ENCODE measurements at places on chromosomes 16 and 17. TPM values are rescaled to one million over a fixed set of nuclear protein-coding genes. Genes with fewer than 3 reads are reported as not detected.

DNA sequence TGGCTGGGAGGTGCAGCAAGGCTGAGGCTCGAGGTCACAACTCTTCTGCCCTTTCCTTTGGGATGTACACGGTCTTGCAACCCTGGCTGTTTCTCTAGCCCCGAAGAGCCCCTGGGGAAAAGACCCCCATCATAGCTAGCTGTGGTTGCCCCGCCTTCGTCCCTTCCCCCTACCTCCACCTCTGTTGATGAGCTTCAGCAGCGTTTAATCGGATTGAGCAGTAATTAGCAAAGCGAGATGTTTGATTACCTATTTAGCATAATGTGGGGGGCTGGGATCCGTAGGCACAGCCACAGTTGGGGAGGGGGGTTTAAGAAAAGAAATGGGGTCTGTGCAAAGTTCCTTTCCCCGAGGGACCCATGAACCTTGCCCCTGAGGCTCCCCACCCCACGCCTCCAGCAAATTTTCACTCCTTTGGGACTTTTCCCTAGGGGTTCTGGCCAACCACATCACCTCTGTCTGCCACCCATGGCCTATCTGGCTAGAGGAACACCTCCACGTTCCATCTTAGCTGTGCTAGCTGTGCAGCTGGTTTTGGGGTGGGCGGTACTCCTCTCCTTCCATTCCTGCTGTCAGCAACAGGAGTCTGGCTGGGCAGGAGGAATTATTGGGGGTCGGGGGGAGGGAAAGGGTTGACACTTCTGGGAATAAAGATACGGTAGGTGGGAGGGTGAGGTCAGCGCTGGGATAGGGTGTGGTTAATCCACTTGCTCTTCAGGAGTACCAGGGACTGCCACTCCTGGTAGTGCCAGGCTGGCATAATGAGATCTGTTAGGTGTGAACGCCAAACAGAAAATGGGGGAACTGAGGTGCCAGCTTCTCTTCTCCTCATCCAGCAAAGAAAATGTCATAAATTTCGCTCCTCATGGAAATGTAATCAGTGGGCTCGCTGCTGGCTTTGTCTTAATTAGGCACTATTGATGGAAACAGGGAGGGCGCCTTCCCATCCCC lies 1.3 kb upstream of the DNAH2 start:
- DNase-seq = no peak

KCNG4 gene
- not detected for total RNA-seq

DNA sequence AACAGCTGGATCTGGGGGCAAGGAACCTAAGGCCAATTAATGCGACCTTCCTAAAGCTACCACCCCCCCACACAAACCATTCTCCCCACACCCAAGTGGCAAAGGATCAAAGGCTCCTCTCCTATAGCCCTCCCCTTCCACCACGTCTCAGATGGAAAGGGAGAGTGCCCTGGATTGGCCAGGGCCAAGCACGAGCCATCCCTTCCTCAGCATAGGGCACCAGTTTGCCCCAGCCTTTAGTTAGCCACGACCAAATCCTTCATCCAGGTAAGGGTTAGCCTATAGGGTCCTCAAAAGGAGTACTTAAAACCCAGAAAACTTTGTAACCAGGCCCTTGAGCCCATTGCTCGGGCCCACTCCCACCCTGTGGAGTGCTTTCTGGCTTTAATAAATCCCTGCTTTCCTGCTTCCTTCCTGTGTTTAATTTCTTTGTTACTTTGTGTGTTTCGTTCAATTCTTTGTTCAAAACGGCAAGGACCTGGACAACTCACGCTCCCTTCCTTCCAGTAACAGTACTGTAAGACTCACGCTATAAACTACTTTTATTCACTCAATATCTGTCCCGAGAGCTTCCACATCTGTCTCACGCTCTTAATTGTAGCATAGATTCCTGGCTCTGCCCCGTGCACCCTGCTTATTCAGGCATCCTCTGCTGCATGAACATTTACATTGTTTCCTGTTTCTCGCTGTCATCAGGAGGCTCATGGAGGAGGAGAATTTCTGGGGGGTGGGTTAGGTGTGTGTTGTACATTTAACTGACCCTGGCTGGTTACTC lies 62.3 kb downstream of the TNFRSF13B start:
- DNase-seq = no peak

MMP25 gene
- total RNA-seq = not detected

GRCh38 chr16:18853694-18854093 lies 52.3 kb upstream of the ARL6IP1 start:
- no peak for DNase-seq

GRCh38 chr16:3364774-3365427 lies 9.2 kb downstream of the OR2C1 start:
- DNase-seq = peak; percentile 97

- DNase-seq = peak; percentile 44
Measured at GRCh38 chr17:79970576-79971068, 65.0 kb downstream of the TBC1D16 start.

DNA sequence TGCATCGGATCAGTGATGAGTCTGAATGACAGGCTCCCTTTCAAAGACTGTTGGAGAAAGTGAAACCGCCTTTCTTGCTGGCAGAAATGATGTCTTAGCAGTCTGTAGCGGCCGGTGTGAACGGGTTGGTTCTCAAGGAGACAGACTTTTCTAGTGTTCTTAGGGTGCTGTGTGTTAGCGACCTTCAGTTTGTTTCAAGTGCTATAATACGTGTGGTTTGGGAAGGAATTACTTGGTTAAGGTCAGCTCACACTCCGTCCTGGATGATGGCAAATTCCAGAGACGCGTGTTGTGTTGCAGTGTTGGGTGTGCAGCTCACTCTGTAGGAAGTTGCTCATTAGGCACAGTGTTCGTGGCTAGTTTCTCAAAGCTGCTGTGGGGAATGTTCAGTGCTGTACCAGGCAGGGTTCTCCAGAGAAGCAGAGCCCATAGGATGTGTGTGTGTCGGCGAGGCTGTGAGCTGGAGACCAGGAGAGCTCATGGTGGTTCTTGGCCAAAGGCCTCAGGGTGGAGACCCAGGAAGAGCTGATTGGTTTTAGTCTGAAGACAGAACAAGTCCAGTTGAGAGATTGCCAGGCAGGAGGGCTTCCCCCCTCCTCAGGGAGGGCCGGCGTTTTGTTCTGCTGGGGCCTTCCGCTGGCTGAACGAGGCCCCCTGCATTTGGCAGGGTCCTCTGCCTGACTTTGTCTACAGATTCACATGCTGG lies 37.6 kb downstream of the ZNF750 start:
- peak; percentile 10 for DNase-seq

DNA sequence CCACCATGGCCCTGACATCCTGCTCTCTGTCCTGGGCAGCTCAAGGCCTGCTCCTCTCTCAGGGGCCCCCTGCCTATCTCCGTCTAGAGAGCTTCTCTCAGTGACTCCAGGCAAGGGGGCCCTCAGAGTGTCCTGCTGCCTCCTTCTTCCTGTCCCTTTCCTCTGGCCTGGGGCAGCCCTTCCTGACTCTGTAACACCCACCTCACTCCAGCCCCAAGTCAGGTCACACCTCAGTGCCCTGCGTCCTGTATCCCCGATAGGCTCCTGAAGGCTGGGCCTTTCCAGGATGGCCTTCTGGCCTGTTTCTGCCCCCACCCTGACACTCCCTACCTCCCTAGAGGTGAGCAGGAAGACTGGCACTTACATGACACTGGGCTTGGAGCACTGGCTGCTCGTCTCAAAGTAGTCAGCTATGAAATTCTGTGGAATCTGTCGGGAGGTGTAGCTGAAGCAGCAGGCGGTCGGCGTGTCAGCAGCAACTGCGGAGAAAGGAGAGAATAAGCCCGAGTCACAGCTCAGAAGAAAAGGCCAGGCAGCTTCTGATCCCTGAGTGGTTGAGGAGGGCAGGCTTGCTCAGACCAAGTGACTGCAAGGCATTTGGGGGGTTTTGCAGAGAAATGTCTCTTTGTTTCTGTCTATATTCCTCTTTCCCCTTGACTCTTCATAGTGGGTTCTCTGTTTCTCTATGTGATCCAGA lies 976 bp downstream of the CCL3L1 start:
- DNase-seq = no peak

PRAC1 gene
- total RNA-seq = not detected

GRCh38 chr17:67685351-67685750 lies 32.4 kb upstream of the NOL11 start:
- DNase-seq = no peak

CBX2 gene
- total RNA-seq = 4.0 TPM

DNA sequence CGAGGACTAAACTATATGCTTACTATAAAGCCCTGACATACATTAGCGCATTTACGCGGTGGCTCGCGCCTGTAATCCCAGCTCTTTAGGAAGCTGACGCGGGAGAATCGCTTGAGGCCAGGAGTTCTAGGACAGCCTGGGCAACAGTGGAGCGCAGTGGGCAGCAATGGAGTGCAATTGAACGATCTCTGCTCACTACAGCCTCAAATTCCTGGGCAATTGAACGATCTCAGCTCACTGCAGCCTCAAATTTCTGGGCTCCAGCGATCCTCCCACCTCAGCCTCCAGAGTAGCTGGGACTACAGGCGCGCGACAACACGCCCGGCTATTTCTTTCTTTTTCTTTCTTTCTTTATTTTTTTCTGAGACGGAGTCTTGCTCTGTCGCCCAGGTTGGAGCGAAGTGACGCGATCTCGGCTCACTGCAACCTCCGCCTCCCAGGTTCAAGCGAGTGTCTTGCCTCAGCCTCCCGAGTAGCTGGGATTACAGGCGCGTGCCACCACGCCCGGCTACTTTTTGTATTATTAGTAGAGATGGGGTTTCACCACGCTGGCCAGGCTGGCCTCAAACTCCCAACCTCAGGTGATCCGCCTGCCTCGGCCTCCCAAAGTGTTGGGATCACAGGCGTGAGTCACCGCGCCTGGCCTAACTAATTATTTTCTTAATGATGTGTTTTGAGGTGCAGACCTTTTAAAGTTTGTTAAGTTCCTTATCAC lies 506 bp upstream of the COG7 start:
- DNase-seq = no peak

DNA sequence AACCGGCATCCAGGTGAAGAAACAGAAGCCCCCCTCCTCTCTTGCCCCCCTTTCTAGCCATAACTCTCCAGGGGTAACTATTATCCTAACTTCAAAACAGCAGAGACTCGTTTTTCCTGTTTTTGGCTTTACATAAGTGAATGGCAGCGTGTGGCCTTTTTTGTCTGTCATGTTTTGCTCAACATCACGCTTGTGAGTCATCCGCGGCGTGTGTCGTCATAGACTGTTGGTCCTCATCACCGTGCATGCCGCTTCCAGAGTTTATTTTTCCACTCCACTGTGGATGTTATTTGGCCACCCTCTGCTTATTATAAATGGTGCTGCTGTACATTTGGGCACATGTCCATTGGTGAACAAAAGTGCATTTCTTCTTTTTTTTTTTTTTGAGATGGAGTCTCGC lies 52.6 kb downstream of the ERN1 start:
- no peak for DNase-seq

MMP28 gene
- total RNA-seq = 1.2 TPM

DNA sequence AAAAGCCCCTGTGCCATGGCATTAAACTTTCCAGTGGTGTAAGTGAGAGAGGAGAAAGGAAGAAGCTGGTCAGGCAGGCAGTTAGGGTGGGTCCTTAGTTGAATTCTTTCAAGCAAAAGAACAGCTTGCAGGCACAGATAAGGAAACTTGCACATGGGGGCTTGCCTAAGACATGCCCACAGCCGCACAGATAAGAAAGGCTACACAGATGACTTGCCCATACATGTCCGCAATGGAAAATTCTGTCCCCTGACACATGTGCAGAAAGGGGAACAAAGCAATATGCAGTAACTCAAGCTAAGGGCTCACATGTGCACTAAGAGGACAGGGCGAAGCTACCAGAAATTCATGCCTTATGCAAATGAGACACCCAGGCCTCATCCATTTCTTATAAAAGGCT lies 69.9 kb downstream of the GSG1L start:
- no peak for DNase-seq

- peak; percentile 94 for DNase-seq
Measured at GRCh38 chr17:72984145-72984925, 108.2 kb downstream of the SLC39A11 start.

DNA sequence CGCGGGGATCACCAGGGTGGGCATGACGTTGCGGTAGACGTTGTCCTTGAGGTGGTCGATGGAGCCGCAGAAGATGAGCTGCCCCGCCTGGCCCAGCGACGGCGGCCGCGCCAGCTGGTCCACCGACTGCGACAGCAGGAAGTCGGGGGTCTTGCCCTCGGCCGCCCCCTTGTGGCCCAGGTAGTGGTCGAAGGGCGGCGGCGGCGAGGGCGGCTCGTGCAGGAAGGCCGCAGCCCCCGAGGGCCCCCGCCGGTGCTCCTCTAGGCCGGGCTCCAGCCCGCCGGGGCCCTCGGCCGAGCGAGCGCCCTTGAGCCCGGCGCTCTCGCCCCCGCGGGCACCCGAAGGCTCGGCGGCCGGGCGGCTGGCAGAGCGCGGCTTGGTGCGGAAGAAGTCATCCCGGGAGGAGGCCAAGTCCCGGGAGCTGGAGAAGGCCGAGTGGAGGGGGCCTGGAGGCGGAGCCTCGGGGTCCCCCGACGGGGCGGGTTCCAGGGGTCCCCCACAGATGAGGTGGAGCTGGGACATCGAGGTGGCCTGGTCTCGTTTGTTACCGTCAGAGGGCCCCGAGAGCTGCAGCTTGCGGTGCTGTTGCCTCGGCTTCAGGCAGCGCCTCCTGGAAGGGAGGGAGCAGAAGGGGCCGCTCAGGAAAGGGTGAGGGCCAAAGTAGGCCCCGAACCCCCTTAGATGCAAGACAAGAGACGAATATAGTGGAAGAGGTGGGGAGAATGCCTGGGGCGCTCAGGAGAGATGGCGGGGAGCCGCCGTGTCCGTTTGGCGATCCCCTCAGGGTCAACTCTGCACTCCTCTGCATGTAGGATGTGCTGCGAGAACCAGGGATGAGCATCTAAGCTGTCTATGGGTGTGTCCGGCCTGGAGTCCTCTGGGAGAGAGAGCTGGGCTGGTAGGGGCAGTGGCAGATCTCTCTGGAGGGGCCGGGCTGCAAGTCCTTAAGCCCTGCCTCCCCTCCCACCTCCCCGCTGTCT lies 8.8 kb downstream of the FAM171A2 start:
- DNase-seq = no peak

CEP295NL gene
- total RNA-seq = 0.12 TPM

DNA sequence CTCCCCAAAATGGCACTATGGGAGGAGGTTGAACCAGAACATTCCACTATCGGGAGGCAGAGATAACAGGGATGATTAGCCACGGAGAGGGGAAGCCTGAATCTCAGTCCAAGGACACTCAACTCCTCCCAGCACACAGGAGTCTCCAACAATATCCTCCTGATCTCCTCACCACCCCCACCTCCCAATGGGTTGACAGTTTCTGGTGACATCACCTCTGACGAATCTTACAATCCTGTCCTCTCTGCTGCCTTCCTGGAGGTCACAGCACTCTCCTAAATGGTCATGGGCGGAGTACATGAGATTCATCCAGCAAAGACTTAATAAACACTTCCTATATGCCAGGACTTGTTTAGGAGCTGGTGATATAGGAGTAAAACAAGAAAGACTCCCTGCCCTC lies 80.9 kb downstream of the SLC6A2 start:
- DNase-seq = no peak

ODAD4 gene
- 1.7 TPM for total RNA-seq

Measured in M059J (cell line).